ENCODE measurements at places on chromosomes 13 and 19. TPM values are rescaled to one million over a fixed set of nuclear protein-coding genes. Genes with fewer than 3 reads are reported as not detected.

Gene WDR88
- not detected for total RNA-seq

Gene GRIN2D
- 1.2 TPM for total RNA-seq

Gene SIGLEC8
- total RNA-seq = not detected

Gene RAB20
- total RNA-seq = 16.1 TPM

Gene EPS8L1
- 48.6 TPM for total RNA-seq

Gene ZNF578
- 28.0 TPM for total RNA-seq

DNA sequence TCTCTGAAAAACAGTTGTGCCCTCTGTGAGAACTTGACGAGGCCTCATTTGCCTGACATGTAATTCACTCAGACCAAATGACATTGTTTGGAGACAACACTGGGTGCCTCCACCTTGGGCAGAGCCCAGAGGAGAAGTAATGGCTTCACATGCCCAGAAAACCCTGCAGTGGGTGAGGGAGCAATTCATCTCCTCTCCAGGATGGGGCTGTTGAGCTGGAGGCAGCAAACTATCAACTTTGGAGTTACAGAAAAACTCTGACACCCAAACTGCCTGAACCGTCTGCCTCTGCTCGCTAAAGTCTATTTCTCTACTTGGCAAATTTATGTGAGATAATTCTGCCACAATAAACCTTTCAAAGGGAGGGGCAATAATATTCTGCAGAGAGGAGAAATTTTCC lies 146.9 kb downstream of the DCLK1 start:
- no peaks in the 10 kb centered on the region for H3K36me3 ChIP-seq
- no peaks in the 10 kb centered on the region for H3K27me3 ChIP-seq
- H3K27ac ChIP-seq = peak overlapping the region; percentile 9
- H3K4me1 ChIP-seq = no peaks in the 10 kb centered on the region

DNA sequence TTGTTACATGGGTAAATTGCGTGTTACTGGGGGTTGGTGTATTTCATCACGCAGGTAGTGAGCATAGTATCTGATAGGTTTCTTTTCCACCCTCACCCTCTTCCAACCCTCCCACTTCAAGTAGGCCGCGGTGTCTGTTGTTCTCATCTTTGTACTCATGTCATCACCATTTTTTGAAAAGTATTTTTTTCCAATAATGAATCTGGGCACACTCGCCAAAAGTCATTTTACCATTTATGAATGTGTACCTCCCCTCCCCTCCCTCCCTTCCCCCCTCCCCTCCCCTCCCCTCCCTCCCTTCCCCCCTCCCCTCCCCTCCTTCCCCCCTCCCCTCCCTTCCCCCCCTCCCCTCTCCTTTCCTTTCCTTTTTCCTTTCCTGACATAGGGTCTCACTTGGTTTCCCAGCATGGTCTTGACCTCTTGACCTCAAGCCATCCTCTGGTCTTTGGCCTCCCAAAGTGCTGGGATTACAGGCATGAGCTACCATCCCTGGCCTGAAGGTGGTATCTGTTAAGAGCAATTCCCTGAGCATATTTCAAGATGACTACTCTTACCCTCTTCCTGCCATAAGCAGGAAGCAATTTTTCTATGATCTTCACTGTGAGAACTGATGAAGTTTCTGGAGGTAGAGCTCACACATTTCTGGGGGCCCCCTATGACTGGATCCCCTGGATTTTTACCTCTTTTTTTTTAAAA lies 15.7 kb downstream of the ZNF627 start:
- H3K27ac ChIP-seq = no peak overlapping the region
- H3K4me3 ChIP-seq = peak overlapping the region; percentile 57
- peaks cover 79% of the 10 kb centered on the region for H3K36me3 ChIP-seq
- H3K4me1 ChIP-seq = no peaks in the 10 kb centered on the region
- no peak for DNase-seq

GRCh38 chr13:38421590-38422560 lies 72.2 kb downstream of the UFM1 start:
- DNase-seq = no peak
- H3K27me3 ChIP-seq = no peaks in the 10 kb centered on the region
- H3K36me3 ChIP-seq = no peaks in the 10 kb centered on the region
- H3K27ac ChIP-seq = no peak overlapping the region
- H3K4me3 ChIP-seq = no peak overlapping the region

- H3K4me1 ChIP-seq = no peaks in the 10 kb centered on the region
- H3K27me3 ChIP-seq = no peaks in the 10 kb centered on the region
- H3K4me3 ChIP-seq = no peak overlapping the region
Observed at GRCh38 chr13:93416736-93417355, 190.2 kb downstream of the GPC6 start.

- no peaks in the 10 kb centered on the region for H3K4me1 ChIP-seq
- H3K27ac ChIP-seq = no peak overlapping the region
- H3K27me3 ChIP-seq = peaks cover 22% of the 10 kb centered on the region
Observed at GRCh38 chr19:18388100-18388959, 2.4 kb downstream of the GDF15 start.

GRCh38 chr13:100773923-100774663 lies 99.5 kb upstream of the TMTC4 start:
- no peaks in the 10 kb centered on the region for H3K36me3 ChIP-seq
- no peaks in the 10 kb centered on the region for H3K4me1 ChIP-seq
- H3K27ac ChIP-seq = no peak overlapping the region

DNA sequence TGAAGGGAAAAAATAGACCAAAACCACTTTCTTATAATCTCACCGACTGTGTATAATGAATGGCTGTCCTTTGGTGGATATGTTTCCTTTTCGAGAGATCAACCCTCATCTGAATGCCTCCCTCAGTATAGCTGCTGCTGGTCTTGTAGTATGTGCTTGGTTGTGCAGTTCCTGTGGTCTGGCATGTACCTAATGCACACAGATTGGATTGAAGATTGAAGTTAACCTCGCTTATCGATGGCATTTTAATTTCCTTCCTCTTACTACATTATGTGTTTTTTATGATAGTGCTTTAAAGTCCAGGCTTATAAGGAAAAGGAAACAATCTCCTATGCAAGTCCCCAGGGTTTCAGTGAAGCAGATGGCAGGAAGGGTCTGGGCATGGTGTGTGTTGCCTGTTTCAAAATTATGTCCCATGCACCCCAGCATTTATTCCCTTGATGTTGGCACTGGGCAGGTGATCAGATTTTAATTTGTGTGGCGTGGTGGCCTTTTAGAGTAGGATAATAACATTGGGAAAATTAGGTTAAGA lies 334.1 kb downstream of the SHISA2 start:
- no peak for DNase-seq

DNA sequence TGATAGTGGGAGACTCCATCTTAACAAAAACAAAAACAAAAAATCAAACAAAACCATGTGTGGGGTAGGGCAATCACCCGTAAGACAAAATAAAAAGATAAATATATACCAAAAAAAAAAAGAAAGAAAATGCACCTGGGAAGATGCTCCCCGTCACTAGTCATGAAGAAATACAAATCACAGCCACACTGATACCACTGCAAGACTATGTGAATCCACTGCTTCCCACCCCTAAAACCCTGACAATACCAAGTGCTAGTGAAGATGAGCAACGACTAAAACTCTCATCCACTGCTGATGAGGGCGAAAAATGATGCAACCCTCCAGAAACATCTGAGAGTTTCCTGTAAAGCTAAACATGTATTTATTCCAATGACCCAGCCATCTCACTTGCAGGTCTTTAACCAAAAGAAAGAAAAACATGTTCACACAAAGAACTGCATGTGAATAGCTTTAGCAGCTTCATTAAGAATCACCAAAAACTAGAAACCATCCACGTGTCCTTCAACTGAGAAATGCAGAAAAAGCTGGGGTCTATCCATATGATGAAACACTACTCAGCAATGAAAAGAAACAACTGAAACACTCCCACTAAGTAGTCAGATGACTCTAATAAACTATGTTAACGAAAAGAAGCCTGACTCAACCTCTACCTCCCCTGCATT lies 31.7 kb downstream of the BRD4 start:
- peaks cover 11% of the 10 kb centered on the region for H3K36me3 ChIP-seq
- no peak overlapping the region for H3K4me3 ChIP-seq
- no peak overlapping the region for H3K27ac ChIP-seq
- DNase-seq = no peak

Data from endodermal cell (in vitro differentiated cells).